ENCODE measurements at places on chromosomes 11 and 22. TPM values are rescaled to one million over a fixed set of nuclear protein-coding genes. Genes with fewer than 3 reads are reported as not detected.

DNA sequence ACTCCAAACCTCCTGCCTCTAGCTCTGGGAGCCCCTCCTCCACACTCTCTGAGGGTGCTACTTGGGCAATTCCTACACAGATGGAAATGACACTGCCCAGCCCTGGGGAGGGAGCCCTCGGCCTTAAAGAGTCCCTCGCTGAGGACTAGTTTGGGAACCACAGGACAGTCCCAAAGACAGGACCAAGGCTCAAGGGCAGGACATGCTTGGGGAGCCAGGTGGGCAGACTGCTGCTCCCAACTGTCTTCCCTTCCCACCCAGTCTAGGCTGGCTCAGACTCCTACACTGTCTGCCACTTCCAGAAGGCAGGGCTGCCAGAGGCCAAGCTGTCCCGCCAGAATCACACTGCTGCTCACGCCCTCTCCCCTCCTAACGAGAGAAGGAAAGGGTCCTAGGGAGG, 9.8 kb downstream of the ARRB1 start:
- no peak for DNase-seq

DNA sequence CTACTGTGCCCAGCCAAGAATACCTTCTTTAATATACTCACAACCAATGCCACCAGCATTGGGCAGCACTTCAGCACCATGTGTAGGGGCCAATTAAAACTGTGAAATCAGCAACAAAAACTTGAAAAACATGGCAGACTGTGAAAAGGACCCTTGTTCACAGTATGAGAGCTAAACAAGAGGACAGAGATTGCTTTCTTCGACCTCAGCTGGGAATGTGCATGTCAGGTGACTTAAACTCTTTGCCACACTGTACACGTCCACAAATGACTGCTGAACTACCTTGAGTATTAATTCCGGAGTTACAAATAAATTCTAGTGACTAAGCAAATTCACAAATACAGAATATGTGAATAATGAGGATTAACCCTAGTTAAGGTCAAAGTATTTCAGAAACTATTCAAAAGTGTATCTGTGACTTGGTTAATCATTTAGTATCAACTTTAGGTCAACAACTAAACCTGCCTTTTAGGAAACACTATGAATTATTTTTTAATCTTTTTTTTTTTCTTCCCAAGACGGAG, 33.0 kb downstream of the DDX6 start:
- no peak for DNase-seq

Gene MMP7
- 247 TPM for total RNA-seq

GRCh38 chr22:25693268-25693565, 48.8 kb upstream of the MYO18B start:
- DNase-seq: no peak

GRCh38 chr22:44181033-44181911, 547 bp downstream of the PARVG start:
- DNase-seq: no peak

DNA sequence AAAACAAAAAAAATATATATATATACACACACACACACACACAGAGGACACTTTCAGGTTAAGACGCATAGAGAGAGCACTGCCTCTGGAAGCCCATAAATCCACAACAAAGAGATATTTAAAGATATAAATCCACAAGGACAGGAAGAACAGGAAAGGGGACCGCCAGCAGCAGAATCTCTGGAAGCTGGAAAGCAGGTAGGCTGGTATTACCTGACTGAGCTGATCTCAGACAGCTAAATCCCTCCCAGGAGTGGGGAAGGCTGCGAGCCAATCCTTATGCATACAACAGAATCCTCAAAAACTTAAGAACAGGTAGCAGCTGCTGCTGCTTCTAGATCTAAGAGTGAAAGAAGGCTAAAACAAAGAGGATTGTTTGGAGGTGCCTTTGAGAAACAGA, 1.8 kb upstream of the MCAT start:
- DNase-seq: peak; percentile 70

DNA sequence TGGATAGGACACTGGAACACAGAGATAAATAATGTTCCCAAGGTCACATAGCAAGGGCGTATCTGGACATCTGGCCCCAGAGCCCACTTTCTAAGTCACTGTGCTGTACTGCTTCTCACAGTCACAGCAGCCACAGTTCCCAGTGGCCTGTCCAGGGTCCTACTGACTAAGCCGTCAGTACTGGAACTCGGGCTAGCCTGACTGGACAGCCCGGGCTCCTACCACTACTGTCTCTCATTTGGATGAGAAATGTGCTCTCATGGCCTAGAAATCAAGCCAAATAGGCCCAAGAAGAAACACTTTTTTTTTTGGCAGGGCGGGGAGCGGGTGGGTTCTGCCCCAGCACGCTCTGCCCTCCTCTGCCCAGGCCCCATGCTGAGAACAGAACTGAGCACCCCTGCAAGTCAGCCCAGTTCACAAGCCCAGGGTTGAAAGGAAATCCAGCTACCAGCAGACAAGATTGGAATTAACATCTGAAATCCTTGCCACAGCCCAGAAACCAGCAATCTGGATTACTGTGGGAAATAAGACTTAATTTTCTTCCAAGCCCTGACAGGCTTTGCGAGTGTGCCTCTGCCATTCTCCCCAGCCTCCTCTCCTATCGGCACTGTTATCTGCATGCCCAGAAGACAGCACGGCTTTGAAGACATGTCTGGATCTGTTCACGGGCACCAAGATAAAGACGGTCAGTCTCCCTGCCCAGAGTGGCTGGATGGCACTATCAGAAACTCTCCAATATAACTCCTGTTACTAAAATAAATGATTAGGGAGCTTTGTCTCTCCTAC, 182.9 kb upstream of the NCAM1 start:
- DNase-seq: no peak

Gene INSC
- total RNA-seq: 0.33 TPM

Gene PLEKHA7
- total RNA-seq: 54.6 TPM

Gene GRM5
- 0.33 TPM for total RNA-seq

DNA sequence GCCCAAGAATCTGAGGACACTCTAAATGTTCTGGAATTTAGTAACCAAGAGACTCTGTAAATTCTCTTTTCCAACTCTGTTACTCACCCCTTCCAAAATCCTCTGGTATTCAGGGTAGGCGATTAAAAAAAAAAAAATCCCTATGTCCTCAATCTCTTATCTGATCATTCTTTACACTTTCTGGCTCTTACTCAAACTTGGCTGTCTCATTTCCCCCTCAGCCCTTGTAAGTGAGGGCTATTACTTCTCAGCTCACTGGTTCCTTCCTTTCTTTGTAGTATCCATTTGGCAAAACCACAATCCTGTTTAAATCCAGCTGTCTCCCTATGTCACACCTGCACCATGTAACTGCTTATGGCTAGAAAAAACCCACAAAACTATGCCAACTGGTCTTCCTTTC, 12.7 kb upstream of the MSANTD2 start:
- DNase-seq: no peak

DNA sequence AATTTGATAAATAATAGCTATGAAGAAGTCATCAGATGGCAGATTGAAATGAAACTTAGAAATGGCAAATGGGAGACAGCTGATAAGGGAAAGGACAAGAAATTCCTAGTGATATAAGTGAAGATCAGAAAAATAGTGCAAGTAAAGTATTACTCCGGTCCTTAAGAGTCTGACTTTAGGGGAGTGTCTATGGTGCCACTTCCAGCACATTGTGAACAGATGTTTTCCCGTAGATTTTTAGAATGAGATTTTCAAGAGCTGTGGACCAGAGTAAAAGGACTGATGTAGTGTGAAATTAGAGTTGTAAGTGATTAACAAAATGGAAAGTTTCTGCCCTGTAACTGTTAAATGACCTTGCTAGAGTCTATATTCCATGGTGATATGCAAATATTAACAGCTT, 974.8 kb upstream of the TENM4 start:
- no peak for DNase-seq

DNA sequence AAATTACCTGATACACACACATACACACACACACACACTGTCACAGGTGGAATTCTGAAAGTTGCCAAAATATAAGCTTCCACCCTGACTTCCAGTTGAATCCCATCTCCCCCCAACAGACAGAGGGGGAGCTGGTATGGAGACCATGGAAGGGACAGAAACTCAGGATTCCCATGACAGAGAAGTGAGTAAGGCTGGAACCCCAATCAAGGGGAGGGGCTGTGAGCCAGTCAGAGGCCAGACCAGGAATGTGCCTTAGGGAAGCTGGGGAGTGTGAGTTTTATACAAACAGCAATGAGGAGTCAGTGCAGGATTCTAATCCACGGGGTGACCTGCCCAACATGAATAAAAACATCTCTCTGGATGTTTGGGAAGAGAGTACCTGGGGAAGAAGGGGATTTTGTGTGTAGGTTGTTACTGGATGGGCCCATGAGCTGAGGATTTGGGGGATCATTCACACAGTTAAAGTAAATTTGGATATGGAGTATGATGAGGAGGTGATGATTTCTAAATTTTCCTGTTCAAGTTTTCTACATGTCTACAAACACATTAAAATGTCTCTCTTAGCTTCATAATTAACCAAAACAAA, 38.7 kb upstream of the TOP3B start:
- no peak for DNase-seq

- DNase-seq: no peak
These were observed 1.5 kb upstream of the GGT1 start for GRCh38 chr22:24601217-24602104.

DNA sequence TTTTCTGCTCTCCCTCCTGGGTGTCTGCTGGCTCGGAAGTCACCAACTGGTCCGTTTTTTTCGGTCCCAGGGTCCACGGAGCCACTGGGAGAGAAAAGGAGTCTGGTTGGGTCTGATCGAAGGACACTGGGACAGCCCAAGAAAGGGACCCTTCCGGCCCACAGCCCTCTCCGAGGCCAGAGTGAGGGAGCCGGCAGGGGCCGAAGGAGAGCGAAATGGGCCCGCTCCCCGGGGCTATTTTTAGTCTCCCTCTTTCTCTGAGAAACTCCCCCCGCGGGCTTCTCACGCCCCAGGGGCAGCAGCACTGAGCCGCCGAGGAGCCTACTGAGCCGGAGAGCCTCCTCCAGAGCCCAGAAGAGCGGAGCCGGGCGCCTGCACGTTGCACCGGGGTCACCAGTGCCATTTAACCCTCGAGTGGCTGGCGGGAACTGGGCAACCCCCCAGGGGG, 1.9 kb downstream of the ESAM start:
- DNase-seq: no peak

DNA sequence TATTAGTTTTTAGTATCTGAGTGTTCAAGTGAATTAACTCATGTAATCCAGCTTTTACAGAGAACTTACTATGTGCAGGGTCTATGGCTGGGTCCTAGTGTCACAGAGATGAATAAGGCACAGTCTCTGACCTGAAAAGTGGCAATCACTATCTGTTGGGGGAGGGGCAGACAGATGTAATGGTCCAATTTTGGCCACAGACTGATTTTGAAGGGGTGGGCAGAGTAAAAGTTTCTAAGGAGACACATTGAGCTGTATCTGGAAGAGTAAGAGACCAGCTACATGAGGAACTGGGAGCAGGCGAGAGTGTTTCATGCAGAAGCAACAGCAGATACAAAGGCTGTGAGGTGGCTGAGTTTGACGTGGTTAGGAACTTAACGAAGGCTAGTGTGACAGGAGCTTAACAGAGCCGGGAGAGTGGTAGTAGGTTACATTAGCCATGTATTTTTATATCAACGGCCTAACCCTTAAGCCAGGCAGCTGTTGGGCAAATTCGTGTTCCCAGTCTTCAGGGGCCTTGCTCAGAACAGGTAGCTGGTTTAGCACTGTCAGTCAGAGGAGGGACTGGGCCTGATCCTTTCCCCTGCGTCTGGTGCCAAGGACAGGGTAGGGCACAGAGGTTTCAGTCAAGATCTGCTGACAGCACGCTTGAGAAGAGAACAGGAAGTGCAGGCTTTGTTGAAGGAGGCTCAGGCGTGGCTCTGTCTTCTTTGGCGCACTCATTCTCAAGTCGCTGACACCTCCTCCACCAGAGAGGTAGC, 1.4 kb upstream of the STIM1 start:
- DNase-seq: no peak

Gene SCGB1C1
- not detected for total RNA-seq

Gene PDE2A
- total RNA-seq: 85.9 TPM

DNA sequence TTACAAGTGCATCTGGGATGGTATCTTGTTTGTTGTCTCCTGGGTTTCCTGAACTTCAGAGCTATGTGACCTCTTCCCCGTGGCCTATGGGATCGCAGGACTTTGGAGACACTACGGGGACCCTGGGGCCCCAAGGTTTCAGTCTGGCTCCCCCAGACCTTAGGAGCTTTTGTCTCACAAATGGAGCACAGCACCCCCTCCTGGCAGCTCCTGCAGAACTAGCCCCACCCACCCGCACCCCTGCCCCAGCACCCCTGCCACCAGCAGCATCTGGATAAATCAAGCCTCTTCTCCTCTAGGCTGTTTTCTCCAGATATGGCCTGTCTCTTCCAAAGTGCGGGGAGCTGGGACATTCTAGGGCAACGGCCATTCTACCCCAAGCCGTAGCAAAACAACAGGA, 10.4 kb downstream of the RCOR2 start:
- DNase-seq: no peak

Gene CDC45
- 0.48 TPM for total RNA-seq

DNA sequence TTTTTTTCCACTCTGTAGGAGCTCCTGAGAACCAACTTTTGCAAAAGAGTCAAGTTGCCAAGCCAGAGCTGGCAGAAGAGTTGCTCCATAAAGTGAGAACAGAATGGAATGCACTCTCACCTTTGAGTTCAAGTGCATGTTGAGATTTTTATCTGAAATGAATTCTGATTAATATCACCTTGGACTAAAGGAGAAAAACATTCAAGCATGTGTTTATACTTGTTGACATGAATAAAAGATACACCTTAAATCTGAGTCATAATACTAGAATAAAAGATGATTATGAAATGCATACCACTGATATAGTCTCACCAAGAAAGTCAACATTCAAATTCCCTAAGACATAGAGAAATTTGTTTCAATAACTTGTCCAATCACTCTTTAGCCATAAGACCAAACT, 37.8 kb downstream of the ARL14EP start:
- DNase-seq: no peak

GRCh38 chr22:34943830-34944229, 122.1 kb upstream of the ISX start:
- DNase-seq: no peak

Gene MRGPRF
- total RNA-seq: 21.3 TPM

- no peak for DNase-seq
These were observed 3.9 kb downstream of the BET1L start for GRCh38 chr11:203056-203944.

DNA sequence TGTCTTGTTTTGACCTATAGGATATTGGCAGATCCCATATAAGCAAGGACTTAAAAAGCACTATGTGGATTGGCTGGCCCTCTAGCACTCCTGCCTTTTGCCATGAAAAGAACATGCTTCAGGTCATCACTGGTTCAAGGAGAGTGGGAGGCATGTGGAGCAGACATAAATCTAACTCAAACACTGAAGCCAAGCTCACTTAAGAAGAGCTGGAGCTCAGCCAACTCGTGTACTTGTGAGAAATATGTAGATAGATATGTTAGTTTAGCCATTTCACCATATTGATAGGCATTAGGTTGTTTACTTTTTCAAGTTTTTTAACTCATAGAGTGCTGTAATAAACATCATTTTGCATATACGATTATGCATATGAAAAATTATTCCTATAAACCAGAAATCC, 19.9 kb upstream of the BBOX1 start:
- DNase-seq: no peak

DNA sequence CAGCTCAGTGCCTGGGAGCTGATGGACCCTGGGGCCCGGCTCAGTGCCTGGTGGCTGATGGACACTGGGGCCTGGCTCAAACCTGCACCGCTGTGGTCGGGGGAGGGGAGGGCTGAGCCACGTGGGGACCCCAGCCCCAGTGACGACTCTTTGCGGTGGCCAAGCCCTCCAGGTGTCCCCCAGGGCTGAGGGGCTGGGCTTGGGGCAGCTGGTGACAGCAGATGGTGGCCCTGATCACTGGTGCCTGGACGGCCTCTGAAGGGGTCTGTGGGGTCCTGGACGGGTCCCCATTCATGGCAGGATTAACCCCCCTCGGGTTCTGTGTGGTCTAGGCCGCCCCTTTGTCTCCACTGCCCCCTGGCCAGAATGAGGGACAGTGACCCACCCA, 3.4 kb upstream of the MUC5B start:
- no peak for DNase-seq

Data from breast epithelium (tissue), 4 donors.